ENCODE measurements at places on chromosomes 5 and 9.

- no peak for DNase-seq
Observed at GRCh38 chr5:95600557-95600956, 19.3 kb upstream of the GPR150 start.

DNA sequence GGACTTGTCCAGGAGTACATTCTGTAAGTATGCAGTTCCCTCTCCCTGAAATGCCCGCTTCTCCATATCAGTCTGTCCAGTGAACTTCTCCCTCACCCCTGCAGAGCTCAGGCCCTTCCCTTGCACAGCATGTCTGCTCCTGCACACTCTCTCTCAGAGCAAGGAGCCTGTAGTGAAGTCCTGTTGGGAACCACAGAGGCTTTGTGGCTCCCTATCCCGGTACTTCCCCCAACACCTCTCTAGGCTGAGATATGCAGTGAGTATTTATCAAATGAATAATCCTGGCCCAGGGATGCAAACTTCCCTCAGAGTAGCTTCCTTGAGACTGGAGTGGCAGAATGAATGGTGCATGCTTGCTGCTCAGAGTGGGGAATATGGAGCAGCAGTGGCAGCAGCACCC is 48.8 kb downstream of the POC5 start:
- DNase-seq, result no peak

- DNase-seq, result no peak
Observed at GRCh38 chr5:16464664-16465543, 696 bp downstream of the ZNF622 start.

- no peak for DNase-seq
Observed at GRCh38 chr5:56290378-56291078, 57.4 kb upstream of the ANKRD55 start.

DNA sequence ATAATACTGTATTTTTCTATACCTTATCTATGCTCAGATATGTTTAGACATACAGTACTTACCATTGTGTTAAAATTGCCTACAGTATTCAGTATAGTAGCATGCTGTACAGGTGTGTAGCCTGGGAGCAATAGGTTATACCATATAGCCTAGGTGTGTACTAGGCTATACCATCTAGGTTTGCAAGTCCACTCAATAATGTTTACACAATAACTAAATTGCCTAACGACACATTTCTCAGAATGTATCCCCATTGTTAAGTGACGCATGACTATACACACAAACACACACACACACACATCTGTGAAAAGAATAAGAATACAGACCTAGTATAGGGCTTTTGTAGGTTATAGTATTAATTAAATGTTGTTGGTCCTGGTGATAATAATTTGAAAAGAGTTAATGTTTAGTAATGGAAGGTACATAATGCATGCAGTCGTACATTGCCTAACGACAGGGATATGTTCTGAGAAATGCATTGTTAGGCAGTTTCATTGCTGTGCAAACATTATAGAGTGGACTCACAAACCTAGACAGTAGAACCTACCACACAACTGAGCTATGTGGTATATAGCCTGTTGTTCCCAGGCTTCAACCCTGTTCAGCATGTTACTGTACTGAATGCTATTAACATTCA is 13.6 kb downstream of the TDRD7 start:
- no peak for DNase-seq

DNA sequence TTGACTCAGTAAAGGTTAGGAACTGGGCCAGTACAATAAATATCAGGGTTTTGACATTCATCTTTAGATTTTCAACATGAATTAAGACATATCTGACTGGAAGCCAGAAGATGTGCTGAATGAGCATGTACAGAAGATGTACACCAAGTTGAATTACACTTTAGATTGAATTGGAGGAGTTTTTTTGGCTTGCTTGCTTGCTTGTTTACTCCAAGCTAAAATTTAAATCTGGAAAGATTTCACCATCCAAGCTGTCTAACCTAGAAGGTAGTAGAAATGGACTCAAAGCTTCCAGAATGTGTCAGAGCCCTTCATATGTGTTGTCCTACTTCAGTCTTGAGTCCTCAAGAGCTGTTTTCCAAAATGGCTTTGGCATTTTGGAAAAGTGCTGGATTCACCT is 49.0 kb upstream of the FCHO2 start:
- DNase-seq, result no peak

DNA sequence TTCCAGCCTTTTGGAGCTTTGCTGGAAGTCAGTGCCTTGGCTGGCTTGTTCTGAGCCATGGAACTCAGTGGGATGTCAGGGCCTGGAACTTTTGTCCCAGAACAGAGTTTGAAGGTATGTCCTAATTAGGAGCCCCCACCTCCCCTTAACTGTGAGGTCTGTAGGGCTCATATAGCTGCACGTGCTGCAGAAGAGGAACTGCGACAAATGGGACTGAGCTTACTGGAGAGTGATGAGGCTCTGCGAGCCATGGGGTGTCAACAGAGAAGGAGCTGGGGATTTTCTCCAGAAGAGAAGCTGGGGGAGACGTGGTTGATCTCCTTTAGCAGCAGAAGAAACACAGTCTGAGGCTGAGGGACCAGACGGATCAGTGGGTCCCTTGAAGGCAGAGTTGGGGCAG is 10.9 kb downstream of the TMEM8B start:
- no peak for DNase-seq

DNA sequence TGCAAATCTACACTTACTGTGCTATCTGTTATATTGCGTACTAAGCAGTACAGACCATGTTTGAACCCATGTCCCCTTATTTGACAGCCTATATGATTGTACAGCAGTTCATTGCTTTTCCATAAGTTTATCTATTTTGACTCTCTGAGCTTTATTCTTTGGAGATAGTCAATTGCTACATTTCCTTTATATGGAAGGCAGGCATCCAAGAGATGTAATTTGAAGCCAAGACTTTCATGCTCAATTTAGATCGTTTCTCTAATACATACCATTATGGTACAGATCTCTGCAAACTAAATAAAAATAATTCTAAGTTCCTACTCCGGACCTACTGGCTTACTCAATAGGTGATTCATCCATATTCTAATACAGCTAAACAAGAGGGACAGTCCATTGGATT is 424.8 kb downstream of the TMEM38B start:
- DNase-seq, result no peak

DNA sequence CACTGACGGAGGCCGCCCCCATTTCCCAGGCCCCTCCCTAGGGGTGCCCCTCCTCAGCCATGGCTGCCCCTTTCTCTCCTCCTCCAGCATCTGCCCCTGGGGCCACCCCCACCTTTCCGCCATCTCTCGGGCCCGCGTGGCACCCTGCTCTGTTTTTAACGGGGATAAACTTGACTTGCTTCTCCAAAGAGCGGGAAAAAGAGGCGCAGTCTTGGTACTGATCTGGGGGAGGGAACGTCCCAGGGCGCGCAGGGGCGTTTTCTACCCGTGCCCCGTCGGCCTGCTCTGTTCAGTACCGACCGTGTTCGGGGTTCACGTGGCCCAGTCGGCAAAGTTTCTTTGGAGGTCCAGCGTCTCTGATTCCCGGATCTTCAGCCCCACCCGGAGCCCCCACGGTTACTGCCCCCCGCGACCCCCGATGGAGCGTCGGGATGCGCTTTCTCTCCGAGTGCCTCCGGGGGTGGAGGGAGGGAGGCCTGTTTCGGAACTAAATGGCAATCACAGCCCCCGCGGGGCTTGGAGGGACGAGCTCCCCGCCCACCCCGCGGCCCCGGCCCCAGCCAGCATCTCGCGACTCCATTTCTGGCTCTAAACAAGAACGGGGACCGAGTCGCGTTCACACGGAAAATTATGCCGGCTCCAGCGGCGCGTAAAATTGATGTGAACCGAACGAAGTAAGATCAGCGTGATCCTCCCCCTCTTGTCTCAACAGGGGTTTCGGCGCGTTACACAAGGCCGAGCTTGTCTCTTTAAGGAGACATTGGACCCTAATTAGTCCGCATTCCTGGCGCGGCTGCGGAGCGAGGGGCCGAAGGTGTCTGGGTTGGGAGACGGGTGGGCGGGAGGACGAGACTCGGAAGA is 1.1 kb upstream of the TLE4 start:
- peak; percentile 58 for DNase-seq

DNA sequence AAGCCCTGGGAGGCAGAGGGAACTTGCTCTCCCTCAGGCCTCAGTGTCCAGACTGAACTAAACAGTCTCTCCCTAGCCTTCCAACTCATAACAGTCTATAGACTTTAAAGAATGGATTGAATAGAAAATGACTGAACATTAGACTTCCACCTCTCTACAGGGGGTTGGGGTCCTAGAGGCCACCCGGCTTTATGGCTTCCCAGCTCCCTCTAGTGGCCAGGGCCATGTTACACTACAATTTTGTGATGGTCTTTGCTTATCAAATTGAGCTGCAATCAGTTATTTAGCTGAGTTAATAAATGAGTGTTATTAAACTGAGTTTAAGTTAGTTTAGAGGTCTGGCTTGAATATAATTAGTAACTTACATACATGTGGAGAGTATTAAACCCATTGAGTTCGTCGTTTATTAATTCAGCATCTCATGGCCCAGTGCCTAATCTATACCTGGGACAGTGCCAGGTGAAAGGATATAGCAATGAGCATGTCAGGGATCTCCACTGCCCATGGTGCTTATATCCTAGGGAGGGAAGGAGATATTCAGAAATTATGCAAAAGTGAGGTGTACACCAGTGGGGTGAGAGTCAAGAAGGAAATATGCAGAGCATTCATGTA is 105.2 kb downstream of the SH3TC2 start:
- DNase-seq, result peak; percentile 49

GRCh38 chr5:1959725-1960581 is 77.2 kb upstream of the IRX4 start:
- DNase-seq, result no peak

DNA sequence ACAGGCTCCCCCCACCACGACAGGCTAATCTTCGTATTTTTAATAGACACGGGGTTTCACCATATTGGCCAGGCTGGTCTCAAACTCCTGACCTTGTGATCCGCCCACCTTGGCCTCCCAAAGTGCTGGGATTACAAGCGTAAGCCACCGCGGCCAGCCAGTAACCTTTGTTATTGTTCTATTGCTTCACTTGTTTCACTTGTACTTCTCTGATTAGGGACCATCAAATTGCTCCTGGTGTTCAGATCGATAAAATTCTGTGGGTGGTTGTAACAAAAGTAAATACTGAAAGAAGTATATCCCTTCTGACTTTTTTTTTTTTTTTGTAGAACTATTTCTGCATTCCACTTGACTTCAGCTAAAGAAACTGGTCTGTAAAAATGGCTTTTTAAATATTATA is 445.5 kb upstream of the CDH10 start:
- DNase-seq, result no peak

- peak; percentile 12 for DNase-seq
Observed at GRCh38 chr9:32487981-32488380, 38.0 kb downstream of the RIGI start.

DNA sequence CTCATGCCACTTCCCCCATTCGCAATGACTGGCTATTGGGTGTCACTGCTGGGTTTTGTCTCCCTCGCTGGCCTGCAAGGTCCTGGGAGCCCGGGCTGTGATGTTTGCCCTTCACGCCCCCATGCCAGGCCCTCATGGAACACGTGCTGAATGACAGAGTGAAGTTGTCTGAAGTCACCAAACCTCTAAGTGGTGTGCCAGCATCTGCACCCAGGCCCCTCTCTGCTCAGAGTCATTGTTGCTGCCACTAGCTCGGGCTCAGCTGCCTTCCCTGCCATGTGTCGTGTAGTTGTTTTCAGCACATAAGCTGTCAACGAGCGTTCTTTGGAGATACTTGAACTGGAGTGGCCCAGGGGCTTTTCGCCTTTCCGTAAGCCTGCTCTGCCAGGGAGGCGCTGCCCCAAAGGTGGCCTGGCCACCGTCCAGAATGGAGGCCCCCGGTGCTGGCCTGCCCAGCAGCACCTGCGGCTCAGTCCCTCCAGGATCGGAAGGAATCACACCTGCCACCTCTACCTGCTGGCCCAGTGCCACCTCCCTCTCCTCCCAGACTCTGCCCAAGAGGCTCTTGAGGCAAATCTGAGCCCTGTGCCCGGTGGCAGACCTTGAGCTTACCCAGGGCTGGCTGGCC is 250.1 kb downstream of the PBX3 start:
- no peak for DNase-seq

GRCh38 chr5:43687275-43687674 is 84.3 kb downstream of the NNT start:
- no peak for DNase-seq

DNA sequence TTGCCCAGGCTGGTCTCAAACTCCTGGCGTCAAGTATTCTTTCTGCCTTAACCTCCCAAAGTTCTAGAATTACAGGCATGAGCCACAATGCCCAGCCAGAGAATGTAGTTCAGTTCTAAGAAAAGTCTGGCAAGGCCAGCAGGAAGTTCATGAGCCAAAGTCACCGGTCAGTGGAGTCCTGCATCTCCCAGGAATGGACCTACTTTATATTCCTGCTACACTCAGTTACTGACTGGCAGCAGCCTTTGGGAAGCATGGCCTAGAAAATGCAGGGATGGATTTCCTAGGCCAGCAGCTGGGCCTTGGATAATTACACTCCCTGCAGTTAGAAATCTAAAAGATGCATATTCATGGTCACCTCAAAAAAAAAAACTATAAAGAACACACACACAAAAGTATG is 135.7 kb downstream of the CAAP1 start:
- DNase-seq, result no peak

GRCh38 chr5:67140413-67140812 is 56.2 kb downstream of the CD180 start:
- no peak for DNase-seq

- DNase-seq, result no peak
Observed at GRCh38 chr9:73573235-73573634, 421.6 kb downstream of the ANXA1 start.

- peak; percentile 18 for DNase-seq
Observed at GRCh38 chr9:86034863-86035734, 64.3 kb downstream of the GOLM1 start.

GRCh38 chr5:142671801-142672200 is 14.1 kb downstream of the FGF1 start:
- DNase-seq, result no peak

DNA sequence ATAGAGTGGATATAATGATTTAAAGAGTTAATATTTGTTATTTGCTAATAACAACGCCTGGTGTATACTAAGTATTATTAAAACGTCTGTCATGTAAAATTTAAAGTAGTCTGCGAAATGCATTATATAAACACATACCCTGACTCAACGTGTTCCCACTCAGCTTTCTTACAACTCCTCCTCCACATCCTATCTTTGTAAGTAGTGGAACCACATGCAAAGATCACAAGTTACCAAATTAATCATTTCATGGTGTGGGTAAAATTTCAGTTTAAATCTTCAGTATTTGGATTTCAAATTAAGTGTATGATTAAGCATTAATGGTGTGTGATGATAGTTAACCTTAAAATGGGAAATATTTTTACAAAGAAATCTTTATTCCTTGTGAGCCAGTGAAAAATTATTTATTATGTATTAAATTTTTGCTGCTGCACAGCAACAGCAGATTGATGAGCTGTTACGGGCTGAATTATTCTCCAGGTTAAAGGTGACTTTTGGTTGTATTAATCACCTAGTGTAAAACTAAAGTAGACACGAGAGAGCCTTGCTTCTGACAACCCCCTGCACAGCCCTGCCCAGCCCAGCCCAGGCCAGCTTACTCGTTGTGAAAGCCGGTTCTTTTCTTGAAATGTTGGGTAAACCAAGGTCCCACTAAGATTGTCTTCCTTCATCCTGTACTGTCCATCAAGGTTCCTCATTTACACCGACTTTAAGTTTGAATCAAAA is 373.5 kb downstream of the DTWD2 start:
- no peak for DNase-seq
